ENCODE measurements at places on chromosomes 1 and 21.

- DNase-seq: no peak
These were observed 90.8 kb upstream of the TNFSF4 start for GRCh38 chr1:173297798-173298391.

GRCh38 chr1:33078030-33078591 is 2.8 kb upstream of the AZIN2 start:
- no peak for DNase-seq

GRCh38 chr1:49293016-49293415 is 516.3 kb upstream of the BEND5 start:
- DNase-seq: no peak

DNA sequence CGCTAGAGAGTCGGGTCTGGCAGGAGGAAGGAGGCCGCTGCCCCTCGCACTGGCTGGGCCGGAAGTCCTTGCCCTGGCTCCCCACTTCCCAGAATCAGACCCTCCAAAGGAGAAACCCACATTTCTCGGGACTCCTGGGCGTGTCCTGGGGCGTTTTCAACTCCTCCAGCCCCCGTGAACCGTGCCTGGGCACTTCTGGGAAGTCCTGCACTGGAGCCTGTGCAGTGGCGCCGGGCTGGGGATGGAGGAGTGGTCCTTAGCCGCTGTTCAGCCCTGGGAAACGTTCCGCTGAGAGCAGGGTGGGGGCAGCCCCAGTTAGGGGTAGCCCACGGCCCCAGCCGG is 3.0 kb downstream of the IGSF21 start:
- no peak for DNase-seq

GRCh38 chr1:116420417-116421200 is 47.6 kb downstream of the ATP1A1 start:
- no peak for DNase-seq

GRCh38 chr1:246794828-246795671 is 70.8 kb downstream of the SCCPDH start:
- DNase-seq: peak; percentile 13

GRCh38 chr1:11930571-11931445 is 3.7 kb upstream of the PLOD1 start:
- peak; percentile 79 for DNase-seq

GRCh38 chr21:36703626-36704280 is 4.8 kb downstream of the SIM2 start:
- DNase-seq: no peak

DNA sequence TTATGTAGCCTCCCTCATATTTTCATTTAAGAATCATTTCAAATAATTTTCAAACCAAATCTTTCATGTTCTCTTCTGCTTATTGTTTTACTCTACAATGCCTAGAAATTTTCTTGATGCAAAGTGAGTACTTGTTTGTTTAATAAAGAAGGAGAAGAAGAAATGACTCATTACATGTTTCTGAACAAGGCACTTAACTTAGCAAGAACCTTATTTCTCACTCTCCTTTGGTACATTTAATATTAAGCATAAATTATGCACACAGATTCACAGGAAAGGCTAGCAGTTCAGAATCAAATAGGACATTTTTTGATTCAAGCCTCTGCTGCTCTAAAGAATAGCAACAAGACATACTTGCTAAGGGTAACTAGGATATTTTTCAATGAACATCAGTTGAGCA is 9.1 kb downstream of the SCYL3 start:
- DNase-seq: no peak

- DNase-seq: no peak
These were observed 1.1 kb downstream of the HUNK start for GRCh38 chr21:31873696-31874599.

GRCh38 chr1:173530795-173531693 is 53.9 kb downstream of the PRDX6 start:
- DNase-seq: no peak

- DNase-seq: no peak
These were observed 70.0 kb upstream of the PAX7 start for GRCh38 chr1:18560692-18561091.

GRCh38 chr1:89476072-89476471 is 48.6 kb upstream of the LRRC8B start:
- DNase-seq: no peak

DNA sequence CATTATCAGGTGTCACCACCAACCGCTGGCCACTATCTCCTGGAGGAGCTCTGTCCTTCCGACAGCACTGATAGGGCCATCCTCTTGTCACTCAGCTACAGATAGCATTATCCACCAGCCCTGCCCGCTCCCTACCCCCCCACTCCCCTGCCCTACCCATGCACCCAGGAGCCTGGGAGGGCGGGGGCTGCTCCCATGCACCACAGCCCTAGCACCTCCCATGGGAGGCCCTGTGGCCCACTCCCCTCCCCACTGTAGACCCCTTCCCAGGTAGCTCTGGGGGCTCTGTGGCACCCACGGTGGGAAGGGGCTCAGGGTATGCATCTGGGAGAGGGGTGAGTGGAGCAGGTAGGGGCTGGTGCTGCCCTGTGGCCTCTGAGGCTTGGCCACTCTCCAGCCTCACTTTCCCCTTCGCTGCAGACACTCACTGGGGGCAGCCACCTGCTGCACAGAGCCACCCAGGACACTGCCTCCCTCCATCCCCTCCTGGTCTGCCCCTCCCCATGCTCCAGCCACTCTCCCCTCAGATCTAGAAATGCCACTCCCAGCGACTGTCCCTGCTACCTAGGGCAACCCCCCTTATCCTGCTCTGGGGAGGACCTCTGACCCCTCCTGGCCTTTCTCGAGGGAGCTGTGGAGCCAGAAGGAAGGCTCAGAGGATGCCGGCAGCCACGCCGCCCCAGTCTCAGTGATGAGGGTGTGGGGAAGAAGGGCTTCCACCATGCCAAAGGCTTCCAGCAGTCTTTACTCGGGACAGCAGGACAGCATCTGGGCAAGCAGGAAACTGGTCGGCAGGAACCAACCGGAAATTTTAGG is 58.5 kb downstream of the WNT9A start:
- no peak for DNase-seq

DNA sequence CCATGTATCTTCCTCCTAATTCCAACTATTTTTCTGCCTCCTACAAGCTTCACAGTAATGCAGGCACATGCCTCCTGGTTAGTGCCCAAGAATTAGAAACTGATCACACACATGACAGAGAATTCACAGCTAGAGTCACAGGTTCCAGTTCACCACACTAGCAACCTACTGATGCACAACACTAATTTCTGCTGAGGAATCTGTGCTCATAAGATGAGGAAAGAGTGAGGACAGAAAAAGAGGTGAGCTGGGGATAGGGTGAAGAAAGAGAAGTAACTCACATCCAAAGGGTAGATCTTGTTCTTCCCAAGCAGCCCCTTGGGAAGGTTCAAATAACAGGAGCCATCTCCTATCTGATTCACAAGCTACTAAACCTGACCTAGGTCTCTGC is 61.3 kb downstream of the PUM1 start:
- DNase-seq: no peak

- no peak for DNase-seq
These were observed 24.3 kb upstream of the IFNAR2 start for GRCh38 chr21:33205476-33205875.

- DNase-seq: no peak
These were observed 95.0 kb downstream of the VWA5B1 start for GRCh38 chr1:20385630-20386029.

- peak; percentile 24 for DNase-seq
These were observed 53.0 kb downstream of the CRB1 start for GRCh38 chr1:197320991-197321531.

DNA sequence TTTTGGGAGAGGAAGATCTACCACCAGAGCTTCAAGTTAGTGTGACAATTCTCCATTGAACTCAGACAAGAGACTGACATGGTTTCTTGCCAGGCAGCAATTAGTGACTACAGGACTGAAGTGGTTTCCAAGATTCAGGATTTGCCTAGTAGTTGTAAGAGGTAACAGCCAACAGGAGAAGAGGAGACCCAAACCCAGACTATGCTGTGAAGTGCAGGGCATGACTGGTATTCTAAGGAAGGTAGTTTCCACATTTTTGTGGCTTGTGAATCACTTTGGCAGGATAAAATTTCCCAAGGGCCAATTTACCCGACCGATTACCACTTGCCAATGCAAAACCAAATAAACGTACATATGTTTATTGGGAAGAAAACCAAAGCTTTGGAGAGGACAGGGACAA is 14.7 kb upstream of the RAP1A start:
- peak; percentile 89 for DNase-seq

DNA sequence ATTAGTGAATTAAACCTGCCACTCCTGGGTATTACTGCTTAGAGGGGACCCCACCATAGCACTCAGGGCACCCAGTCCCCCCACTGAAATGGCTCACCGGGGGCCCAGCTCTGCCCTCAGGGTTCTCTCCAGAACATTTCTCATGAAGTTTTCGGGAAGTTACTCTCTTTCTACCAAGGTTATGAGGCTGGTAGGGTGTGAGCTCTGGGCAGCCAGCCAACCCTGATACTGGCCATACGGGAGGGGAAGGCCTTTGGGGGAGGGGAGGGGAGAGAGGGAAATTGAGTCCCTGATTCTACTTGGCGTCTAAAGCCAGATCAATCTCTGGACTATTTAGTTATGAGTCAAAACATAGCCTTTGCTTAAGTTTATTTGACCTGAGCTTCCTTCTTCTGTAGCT is 12.9 kb upstream of the PDE9A start:
- no peak for DNase-seq

GRCh38 chr1:113438505-113439276 is 48.4 kb downstream of the MAGI3 start:
- no peak for DNase-seq

DNA sequence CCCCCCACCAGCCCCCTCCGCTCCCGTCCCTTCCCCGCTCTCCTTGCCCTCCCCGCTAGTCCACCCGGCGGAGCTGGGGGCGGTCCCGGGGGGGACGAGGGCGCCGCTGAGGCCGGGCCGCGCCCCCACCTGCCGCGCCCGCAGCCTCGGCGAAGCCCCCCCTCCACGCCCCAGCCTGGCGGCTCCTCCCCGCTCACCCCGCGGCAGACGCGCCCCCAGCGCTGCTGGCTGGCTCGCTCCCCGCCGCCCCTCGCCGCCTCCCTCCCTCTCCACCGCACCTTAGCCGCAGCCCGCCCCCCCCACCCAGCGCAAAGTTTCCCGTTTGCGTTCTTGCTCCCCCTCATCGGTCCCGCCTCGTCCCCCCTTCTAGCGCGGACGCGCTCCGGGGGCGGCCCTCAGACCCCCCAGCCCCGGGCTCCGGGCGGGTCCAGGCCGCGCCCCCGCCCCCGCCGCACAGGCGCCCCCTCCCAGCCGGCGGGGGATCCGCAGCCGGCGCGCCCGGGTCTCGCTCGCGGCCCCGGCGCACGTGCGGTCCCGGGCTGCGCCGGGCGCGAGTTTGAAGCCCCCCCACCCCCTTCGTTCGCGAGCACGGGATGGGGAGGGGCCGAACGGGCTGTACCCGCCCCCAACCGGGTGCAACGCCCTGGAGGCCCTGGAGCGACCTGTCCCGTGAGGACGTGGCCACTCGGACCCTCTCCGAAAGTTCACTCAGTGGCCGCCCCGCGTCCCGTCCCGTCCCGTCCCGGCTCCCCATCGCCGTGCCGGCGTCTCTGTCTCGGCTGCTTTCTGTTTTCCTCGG is 623 bp downstream of the PTPRF start:
- peak; percentile 13 for DNase-seq

DNA sequence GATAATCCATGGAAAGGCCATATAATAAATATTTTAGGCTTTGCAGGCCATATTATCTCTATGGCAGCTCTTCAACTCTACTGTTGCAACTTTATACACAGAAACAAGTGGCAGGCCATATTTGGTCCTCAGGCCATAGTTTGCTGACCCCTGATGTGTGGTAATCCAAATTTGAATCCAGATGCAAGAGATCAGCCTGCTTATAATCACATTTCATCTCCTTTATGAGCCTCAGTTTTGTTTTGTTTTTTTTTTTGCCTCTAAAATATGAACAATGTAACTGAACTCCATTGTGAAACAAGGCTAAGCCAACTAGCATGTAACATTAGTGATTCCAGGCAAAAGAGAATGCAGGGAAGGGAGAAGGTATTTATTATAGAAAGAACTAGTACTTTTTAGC is 81.6 kb downstream of the PRKAA2 start:
- DNase-seq: no peak

DNA sequence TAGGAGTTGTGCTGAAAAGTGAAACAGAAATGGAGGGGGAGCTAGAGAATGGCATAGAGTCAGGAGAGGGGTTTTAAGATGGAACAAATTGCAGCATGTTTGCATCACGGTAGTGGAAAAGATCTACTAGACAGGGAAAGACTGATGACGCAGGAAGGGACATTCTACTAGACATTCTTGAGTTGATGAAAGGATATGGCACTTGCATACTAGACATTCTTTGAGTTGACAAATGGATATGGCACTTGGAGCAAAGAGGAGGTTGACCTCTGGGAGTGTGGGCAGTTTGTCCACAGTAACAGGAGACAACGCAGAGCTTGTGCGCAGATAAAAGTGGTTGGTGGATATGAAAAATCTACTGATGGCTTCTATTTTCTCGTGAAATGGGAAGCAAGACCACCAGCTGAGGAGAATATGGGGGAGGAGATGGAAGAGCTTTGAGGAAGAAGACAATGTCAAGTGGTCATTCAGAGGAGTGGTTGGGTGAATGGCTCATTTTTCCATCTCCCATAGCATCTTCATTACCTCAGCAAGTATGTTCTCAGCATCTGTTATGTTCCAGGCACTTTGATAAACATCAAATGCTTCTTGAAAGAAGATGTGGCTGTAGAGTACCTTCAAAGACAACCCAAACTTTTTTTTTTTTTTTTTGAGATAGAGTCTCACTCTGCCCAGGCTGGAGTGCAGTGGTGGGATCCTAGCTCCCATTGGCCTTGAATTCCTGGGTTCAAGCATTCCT is 2.4 kb upstream of the CTPS1 start:
- DNase-seq: no peak

GRCh38 chr1:152001631-152002584 is 8.2 kb upstream of the S100A10 start:
- peak; percentile 90 for DNase-seq

DNA sequence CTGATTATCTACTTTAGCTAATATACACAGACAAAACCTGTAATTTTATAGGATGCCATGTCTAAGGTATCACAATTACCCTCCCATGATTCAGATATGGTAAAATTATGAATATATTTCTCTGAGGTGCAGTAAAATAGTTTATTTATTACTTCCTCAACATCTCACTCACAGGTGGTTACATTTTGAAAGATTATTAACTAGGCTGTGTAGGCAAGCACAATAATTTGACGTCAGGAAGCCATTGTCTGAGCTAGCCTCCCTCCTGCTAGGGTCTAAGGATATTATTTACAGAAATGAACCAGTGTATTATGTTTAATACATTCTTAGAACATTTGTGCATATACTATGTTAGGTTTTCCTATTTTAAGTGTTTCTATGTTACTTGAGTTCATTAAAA is 69.9 kb upstream of the ADGRL2 start:
- DNase-seq: no peak

DNA sequence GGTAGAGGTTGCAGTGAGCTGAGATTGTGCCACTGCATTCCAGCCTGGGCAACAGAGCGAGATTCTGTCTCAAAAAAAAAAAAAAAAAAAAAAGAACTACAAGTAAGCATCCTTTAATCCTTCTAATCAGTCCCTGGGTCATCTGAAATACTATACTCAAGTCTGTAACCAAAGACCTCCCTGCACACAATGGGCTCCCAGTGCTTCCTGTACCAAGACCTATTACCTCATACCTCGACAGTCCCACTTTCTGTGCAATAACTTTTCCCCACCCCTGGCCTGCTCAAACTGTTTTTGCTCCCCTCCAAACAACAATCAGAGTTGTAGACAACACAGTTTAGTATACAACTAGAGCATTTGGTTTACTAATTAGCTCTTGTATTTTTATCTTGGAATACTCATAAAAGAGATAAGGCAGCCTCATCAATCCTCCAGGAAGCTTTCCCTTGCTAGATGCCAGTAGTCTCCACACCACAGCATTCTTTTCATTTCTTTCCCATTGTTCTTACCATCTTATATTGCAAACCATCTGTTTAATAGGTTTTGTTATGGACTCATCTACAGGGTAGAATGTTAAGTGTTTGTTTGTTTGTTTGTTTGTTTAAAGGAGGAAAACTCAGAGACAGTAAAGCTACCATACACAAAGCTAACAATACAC is 19.2 kb upstream of the RLF start:
- no peak for DNase-seq
